ENCODE measurements at places on chromosomes 7 and 10.

- no peak for DNase-seq
Observed at GRCh38 chr10:24623383-24623782, 100.3 kb downstream of the ARHGAP21 start.

GRCh38 chr7:77393954-77394353, 22.2 kb downstream of the GSAP start:
- no peak for DNase-seq

DNA sequence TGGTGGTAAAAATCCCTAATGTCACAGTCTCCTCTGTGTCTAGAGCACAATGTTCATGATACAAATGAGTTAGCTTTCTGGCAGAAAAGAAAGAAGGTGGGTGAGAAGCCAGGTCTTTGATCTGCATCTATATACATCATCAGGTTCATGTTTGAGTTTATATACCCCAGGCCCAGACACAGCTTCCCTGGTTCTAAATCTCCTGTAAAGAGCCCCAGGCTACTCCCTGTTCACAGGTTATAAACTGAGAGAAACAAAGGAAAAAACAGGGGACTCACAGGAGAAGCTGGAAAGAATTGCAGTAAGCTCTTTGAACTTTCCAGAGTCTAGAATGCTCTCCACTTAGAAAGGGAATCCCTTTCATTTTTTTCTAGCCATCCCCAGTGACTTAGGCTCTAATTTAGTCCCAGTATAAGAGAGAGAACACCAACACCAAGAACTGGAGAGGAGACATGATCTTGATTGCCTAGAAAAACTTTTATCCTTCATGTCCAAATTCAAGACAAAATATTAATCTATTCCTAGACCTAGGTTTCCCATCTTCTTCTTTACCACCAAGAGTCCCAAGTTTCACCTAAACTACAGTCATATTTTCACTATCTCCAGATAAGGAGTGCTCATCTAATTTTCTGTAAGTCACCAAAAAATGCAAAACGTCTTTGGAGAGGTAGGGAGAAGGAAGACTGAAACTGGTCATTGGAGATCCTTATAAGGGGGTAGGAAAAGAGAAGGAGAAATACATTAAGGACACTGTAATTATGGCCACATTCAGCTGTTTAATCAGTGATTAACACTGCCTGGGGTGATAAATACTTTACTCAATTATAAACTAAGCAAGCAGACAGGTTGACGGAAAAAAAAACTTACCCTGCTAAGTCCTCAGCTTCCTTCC, 469 bp downstream of the MSS51 start:
- DNase-seq: no peak

DNA sequence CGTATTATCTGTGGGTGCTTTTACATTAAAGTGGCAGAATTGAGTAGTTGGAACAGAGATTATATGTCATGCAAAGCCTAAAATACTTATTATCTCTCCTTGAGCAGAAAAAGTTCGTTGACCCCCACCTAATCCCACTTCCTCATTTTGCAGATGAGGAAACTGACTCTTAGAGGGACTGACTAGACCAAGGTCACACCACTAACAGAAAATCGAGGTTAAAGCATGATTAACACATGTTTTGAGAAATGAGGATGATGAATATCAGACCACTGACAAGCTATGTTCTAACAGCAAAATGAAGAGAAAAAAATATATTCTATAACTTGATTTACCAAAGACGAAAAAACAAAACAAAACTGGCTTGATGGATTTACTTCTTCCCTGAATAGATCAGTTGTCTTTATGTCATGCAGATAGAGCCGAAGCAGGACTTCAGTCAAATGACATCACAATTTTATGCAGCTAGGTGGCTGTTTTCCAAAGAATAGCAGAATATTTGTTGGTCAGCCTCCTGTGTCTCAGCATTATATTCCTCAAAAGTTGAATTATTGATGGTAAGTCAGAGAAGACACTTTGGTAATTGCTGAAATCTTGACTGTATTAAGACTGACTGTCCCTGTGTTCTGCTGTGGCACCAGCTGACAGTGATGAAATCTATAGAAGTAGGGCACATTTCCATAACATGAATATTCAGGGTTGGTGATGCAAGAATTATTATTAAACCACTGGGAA, 24.2 kb upstream of the SMIM30 start:
- DNase-seq: no peak

DNA sequence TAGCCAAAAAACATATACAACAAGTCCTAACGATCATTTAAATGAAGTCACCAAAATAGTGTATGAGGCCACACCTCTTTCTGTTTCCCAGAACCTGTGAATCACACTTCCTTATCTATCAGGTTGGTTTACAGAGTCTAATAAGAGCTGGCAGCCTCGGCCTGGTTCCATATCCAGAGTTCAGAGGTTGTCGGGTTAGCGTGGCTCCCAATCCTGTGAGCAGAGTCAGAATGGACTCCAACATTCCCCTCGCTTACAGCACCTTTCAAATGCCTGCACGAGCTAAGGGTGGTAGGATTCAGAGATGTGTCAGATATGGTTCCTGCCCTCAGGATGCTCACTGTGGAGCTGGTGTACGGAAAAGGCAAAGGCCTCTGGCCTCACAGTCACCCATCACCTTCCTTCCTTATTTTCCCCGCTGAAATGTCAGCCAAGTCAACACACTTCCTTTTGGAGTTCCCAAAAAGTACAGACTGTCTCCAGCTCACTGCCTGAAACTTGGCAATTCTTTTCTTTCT, 6.0 kb downstream of the IL15RA start:
- DNase-seq: no peak

DNA sequence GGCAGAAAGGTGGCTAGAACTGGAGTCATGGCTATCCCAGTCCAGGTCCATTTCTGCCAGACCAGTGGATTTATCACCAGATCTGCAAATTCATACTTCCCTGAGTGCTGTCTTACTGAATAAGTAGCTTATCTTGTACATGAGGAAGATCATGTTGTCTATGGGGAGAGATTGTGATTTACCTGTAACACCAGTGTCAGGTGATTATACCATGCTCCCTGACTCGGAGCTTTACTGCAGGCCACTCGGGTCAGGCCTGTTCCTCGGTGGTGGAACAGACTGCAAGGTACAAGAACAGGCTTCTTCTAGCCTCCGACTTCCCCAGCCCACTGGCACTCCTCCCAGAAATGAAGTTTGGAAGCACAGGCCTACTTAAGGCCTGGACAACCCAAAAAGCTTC, 42.6 kb upstream of the DLG5 start:
- peak; percentile 79 for DNase-seq

DNA sequence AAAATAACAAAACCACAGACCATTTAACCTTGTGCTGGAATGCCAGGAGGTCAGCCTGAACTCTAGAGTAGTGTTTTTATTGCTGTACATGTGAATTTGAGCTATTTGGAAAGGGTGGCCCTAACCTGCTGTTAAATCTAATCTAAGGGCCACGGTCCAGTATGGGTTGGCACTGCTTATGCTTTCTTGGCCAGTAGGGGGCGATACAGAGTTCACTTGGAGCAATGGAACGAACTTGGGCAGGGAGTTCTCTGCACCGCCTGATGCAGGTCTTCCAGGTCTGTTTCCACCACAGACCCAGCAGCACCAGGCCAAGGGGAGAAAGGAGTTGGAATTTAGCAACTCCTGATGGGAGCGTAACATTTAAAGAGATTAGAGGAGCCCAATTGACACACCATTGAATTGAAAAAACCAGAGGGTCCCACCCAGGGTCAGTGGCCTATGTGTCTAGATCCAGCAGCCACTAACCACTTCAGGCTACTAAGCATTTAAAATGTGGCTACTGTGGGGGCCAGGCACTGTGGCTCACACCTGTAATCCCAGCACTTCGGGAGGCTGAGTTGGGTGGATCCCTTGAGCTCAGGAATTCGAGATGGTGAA, 75.7 kb upstream of the EFCAB10 start:
- DNase-seq: no peak

DNA sequence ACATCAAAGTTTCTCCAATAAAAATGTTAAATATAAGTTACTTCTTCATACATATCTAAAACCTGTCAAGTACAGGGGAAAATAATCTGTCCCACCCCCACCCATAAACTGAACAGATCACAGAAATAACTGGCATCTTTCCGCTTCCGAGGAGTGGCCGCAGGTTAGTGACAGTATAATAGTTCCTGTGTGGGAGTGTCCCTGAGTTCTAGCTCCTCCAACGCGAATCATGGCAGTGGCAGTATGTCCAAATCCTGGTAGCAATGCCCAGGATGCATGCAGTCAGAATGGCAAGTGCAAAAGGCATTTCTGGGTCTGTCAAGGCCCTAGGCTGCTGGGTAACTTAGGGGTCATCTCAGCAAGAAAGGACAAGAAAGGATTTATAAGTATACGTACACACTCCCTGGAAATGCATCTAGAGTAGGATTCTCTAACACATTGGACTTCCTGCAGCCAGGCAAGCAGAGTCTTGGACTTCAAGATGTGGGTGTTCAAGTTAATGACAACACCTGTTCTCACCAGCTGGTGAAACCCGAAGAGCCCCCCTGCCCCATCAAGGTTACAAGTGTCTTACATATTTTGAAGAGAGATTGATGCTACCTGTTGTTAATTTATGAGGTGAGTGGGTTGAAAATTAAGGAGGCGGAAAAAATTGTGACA, 94.4 kb upstream of the COL1A2 start:
- no peak for DNase-seq

DNA sequence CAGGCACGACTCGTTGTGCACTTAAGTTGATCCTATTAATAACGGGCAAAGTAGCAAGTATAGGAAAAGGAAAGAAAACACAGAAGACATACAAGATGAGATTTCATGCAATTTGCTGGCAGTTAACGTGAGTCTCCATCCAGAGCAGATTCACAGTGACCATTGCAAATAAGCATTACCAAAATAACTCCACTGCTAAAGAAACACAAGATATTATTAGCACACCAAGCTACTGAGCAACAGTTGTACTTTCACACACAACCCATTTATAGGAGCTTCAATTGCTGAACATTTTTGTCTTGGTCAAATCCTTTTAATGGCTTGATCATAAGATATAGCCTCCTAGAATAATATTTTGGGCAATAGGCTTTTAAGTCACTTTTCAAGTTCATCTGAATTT, 187.7 kb upstream of the HGF start:
- no peak for DNase-seq

DNA sequence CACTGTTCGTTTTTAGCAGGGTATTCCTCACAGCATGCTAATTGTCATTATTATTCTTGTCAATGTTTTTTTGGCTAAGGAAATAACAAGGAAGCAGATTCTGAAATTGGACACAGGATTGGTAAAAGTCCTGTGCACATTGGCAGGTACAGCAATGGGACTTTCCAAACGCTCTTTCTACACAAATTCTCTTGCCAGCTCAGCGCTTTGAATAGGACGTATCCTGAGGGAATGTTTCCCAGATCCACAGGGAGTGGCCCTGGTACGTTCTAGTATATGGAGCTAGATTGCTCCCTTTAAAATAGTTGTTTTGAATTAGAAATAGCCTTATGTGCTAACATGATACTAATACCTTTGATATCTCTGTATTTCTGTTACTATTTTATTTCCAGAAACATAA, 82.8 kb upstream of the GRB10 start:
- no peak for DNase-seq

DNA sequence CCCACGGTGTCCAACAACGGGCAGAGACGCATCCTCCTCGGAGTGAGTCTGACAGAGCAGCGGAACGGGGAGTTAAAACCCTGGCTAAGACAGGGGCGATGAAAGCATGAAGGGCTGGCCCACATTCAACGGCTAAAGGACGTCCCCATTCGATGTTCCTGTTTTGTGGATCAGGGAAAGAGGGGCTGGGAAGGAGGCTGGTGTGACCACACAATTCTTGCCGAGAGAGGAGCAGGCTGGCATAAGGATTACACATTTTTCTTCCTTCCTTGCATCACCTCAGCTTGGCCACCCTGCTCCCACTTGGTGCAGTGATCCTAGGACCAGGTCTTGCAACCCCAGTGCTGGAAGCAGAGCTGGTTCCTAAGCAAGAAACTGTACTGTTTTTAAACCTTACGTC, 67.7 kb downstream of the GNA12 start:
- no peak for DNase-seq

DNA sequence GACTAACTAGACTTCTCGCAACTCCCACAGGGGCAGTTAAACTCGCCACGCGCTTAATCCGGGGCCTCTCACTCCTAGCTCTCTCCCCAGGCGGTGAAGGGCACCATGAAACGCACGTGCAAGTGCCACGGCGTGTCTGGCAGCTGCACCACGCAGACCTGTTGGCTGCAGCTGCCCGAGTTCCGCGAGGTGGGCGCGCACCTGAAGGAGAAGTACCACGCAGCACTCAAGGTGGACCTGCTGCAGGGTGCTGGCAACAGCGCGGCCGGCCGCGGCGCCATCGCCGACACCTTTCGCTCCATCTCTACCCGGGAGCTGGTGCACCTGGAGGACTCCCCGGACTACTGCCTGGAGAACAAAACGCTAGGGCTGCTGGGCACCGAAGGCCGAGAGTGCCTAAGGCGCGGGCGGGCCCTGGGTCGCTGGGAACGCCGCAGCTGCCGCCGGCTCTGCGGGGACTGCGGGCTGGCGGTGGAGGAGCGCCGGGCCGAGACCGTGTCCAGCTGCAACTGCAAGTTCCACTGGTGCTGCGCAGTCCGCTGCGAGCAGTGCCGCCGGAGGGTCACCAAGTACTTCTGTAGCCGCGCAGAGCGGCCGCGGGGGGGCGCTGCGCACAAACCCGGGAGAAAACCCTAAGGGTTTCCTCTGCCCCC, 19.5 kb downstream of the WNT8B start:
- peak; percentile 71 for DNase-seq

DNA sequence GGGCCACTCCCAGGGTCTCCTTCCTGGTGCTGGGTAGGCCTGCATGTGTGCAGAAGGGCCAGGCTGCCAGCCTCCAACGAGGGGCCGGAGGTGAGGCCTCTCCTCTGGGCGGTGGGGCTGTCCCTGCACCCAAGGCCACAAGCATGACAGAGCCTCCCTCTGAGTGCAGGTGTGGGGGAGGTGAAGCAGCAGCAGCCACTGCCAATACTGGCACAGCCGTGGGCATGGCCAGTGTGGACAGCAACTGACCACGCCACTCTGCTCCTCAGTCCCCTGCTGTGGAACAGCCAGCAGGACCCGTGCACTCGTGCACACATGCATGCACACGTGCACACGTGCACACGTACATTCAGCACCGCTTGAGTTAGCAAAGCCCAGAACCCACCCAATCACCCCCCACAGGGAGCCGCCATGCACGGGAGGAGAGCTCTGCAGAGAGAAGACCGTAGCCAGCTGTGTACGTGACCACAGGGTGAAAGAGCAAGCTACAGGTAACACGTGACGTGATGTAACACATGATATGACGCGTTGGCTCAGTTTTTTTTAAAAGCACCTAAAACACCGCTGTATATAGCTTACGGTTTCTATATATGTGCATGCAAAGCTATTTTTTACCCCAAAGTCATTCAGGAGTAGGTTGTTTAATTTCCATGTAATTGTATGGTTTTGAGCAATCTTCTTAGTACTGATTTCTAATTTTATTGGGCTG, 23.1 kb downstream of the PAPOLB start:
- no peak for DNase-seq

All from muscle of back (tissue), 13 donors.